ENCODE measurements at places on chromosomes 3 and 15. TPM values are rescaled to one million over a fixed set of nuclear protein-coding genes. Genes with fewer than 3 reads are reported as not detected.

The SH3GL3 gene
- total RNA-seq, result 0.85 TPM

The RUBCN gene
- total RNA-seq, result 8.0 TPM

The GABRB3 gene
- 82.7 TPM for total RNA-seq

The KCNH8 gene
- total RNA-seq, result not detected

The FAM107A gene
- total RNA-seq, result 0.18 TPM

The ARL8B gene
- total RNA-seq, result 61.0 TPM

The NR1I2 gene
- total RNA-seq, result not detected

The ANKDD1A gene
- 1.7 TPM for total RNA-seq

The WWTR1 gene
- 145 TPM for total RNA-seq

The CPB1 gene
- not detected for total RNA-seq

Data from A549 treated with Mapracorat at 1 μM for 4 hours (cell line).